ENCODE measurements at places on chromosomes 4 and X.

DNA sequence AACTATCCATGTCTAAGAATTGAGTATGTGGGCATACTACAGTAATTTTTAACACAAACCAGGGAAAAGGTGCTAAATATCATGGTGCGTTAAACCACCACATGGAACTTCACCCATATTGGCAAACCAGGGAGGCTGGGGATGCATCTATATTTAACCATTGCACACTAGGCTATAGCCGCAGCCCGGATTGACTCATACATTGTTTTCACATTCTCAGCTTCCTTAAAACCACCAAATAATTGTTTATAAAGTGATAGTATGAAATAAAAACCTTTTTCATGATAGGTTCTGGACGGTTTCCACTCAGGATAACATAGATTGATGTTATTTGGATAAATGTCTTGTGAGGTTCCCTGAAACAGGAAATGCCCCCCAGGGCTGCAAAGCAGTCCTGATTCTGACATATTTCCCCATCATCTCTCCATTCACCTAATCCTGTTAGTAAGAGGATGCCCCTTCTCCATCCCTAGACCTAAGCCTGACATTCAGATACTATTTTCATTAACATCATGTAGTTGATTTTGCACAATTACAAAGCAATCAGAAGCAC lies 7.9 kb downstream of the COL25A1 start:
- DNase-seq = no peak

DNA sequence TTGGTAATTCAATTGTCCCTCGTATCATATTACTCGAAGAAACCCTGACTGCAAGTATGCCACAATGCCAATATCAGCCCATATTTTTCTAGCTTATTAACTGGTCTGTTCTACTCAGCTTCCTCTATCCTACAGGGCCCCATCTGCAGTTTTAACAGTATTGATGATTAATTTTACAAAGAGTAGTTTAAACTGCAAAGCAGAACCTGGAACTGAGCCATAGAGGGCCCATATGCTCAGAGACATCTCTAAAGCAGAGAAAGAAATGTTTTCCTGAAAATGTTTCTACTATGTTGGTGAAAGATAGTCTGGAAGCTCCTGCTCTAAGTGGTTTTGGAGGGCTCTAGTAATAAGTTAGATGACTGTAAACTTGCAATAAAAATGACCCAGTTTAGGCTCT lies 259.4 kb upstream of the CENPE start:
- no peak for DNase-seq

DNA sequence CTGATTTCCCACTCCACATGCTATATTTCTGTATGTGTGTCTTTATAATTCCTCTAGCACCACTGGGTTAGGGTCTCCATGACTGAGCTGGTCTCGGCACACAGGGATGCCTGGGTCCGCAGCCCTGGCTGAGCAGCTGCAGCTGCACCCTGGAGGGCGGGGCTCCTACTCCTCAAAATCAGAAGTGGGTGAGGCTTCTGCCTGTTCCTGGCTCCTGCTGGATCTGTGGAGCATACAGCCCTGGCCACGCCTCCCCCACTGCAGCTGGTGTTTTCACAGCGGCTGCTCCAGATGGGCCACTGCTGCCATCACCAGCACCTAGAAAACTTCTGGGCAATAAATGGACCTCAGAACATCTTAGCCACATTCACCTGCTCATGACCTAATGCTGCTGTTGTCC lies 30.9 kb downstream of the SPCS3 start:
- no peak for DNase-seq

GRCh38 chr4:153798420-153798819 lies 9.5 kb upstream of the SFRP2 start:
- no peak for DNase-seq

GRCh38 chrX:74523870-74524735 lies 90.3 kb downstream of the RLIM start:
- DNase-seq = no peak

- DNase-seq = no peak
These were observed 48.8 kb downstream of the DKK2 start for GRCh38 chr4:106987311-106987710.

DNA sequence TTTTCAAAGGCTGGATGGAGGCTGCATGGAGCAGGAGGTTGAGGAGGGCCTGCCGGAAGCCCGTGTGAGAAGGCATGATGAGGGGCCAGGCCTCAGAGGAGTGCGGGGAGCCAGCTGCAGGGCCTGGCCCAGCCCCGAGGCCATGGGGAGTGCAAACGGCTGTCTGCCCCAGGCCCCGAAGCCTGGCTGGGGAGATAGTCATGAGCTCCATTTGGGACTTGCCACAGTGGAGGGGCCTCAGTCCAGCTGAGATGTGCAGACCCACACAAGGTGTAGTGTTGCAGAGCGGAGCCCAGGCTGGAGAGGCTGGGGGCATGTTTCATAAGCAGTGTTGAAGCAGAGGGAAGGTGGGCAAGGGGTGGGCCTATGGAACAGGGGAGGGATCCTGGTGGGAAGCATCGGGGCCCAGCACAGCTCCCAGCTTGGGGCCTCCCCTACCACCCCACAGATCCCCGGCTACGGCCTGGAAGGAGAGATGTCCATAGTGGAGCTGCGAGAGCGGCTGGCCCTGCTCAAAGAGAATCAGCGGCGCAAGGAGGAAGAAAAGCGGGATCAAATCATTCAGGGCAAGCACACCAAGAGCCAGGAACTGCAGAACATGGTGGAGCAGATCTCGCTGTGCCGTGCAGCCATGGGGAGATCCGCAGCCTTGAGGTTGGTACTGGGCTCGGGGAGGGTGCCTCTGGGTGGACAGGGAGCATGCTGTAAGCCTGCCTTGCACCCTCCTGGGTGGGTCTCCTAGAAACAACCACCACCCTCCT lies 9.1 kb upstream of the RNF4 start:
- no peak for DNase-seq

DNA sequence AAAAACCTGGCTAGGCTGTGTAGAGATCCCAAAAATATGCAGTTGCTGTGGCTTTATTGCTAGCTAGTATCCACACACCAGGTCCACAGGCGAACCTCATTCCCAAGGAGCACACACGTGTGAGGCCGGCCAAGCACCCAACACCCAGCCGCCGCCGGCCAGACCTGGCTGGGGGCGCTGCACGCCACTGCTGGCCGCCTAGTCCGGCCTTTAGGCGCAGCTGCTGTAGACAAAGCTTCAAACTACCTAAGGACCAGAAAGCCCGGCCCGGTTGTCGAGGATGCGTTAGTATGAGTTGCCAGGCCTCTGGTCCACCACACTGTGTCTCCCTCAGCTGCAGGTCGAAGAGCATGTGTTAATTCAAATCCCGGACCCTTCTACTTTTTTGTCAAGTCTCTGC lies 3.1 kb downstream of the POU3F4 start:
- no peak for DNase-seq

DNA sequence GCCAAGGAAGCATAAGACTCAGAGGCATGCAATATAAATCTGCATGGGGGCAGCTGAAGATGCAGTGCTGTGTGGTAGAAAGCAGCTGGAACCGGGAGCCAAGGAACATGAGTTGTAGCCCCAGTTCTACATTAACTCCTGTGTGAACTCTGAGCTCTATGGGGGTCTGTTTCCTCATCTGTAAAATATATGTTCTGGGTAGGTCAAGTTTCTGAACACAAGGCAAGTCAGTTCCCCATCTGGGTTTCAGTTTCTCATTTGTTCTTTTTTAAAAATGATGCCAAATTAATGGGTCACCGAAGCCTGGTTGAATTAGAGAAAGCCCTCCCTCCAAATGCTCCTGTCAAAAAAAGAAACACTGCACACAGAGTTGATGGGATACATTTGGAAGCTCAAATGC lies 24.0 kb downstream of the UNC5C start:
- no peak for DNase-seq

- DNase-seq = no peak
These were observed 383.6 kb downstream of the ADGRL3 start for GRCh38 chr4:61583696-61584095.

- DNase-seq = no peak
These were observed 637.8 kb upstream of the ADGRL3 start for GRCh38 chr4:60562334-60562733.
